ENCODE measurements at places on chromosomes 6 and 20. TPM values are rescaled to one million over a fixed set of nuclear protein-coding genes. Genes with fewer than 3 reads are reported as not detected.

DNA sequence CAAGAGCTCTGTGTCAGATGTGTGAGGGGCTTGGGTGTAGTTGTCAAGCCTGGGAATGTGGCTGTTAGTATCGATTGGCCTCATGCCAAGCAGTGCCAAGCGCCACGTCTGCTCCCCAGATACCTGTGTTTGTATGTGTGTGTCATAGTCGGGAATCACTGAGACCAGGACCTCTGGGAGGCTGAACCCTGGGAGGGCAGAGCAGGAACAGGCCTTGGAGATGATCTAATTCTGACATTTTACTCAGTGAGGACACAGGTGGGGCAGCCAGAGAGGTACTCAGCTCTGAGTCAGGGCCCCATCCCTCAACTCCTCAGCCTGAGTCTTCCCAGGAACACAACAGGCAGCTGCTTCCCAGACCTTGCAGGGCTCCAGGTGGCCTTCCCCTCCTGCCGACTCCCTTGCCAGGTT, 51.2 kb upstream of the FANCE start:
- no peak for DNase-seq
- H3K4me3 ChIP-seq = no peak overlapping the region
- H3K27ac ChIP-seq = no peak overlapping the region
- H3K36me3 ChIP-seq = peaks cover 7% of the 10 kb centered on the region

GRCh38 chr6:2231438-2231837, 14.0 kb downstream of the GMDS start:
- no peaks in the 10 kb centered on the region for H3K27me3 ChIP-seq
- no peaks in the 10 kb centered on the region for H3K36me3 ChIP-seq
- H3K27ac ChIP-seq = no peak overlapping the region
- DNase-seq = no peak
- H3K4me1 ChIP-seq = peaks cover 25% of the 10 kb centered on the region

PLCB1 gene
- total RNA-seq = 10.8 TPM

DNA sequence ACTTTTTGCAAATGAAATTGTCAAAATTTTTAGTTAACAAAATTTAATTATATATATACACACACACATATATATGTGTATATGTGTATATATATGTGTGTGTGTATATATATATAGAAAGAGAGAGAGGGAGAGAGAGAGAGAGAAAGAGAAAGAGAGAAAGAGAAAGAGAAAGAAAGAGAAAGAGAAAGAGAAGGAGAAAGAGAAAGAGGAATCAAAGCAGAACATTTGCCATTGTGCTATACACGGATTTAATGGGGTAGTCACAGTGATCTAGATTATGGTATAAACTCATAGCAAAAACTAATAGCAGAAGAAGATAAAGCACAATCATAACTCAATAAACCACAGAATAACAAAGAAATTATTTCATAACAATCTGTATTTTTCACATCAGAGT, 126.7 kb downstream of the DST start:
- H3K27ac ChIP-seq = no peak overlapping the region
- no peaks in the 10 kb centered on the region for H3K27me3 ChIP-seq
- H3K36me3 ChIP-seq = peaks cover 16% of the 10 kb centered on the region
- no peak for DNase-seq
- H3K4me1 ChIP-seq = peaks cover 36% of the 10 kb centered on the region

- DNase-seq = no peak
- H3K27me3 ChIP-seq = no peaks in the 10 kb centered on the region
- H3K36me3 ChIP-seq = no peaks in the 10 kb centered on the region
- no peak overlapping the region for H3K4me3 ChIP-seq
- peaks cover 23% of the 10 kb centered on the region for H3K4me1 ChIP-seq
Observed at GRCh38 chr6:33628401-33628964, 7.4 kb downstream of the ITPR3 start.

DEF6 gene
- total RNA-seq = 1.1 TPM

- H3K27me3 ChIP-seq = no peaks in the 10 kb centered on the region
- DNase-seq = no peak
- H3K36me3 ChIP-seq = no peaks in the 10 kb centered on the region
- H3K4me3 ChIP-seq = no peak overlapping the region
- no peak overlapping the region for H3K27ac ChIP-seq
Observed at GRCh38 chr6:47298475-47298874, 11.2 kb downstream of the TNFRSF21 start.

CCR6 gene
- not detected for total RNA-seq

DNA sequence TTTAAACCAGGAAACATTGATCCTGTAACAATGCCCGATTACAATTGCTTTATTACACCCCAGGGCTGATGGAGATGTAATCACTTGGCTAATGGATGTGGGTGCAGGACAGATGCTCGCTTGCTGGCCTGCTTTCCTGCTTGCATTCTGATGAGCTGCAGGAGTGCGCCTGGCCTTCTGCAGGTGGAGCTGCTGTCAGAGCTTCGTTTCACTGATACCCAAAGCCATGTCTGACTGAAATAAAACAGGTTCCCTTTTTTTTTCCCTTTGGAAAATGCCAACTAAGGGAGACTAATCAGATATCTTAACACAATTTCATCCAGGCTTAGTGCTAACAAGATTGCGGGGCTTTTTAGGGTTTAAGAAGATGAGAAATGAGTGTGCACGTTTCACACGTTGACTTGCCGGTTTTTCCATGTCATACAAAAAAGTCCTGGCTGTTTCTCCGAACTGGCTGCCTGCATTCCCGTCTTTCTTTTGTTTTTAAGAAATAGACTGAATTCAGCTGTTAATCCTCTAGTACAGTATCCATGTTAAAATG, 60.7 kb downstream of the VAPB start:
- peaks cover 3% of the 10 kb centered on the region for H3K4me1 ChIP-seq
- H3K27me3 ChIP-seq = no peaks in the 10 kb centered on the region
- DNase-seq = no peak
- no peak overlapping the region for H3K27ac ChIP-seq

ROMO1 gene
- 128 TPM for total RNA-seq

SLC35F1 gene
- total RNA-seq = not detected

EHMT2 gene
- 40.0 TPM for total RNA-seq

DNA sequence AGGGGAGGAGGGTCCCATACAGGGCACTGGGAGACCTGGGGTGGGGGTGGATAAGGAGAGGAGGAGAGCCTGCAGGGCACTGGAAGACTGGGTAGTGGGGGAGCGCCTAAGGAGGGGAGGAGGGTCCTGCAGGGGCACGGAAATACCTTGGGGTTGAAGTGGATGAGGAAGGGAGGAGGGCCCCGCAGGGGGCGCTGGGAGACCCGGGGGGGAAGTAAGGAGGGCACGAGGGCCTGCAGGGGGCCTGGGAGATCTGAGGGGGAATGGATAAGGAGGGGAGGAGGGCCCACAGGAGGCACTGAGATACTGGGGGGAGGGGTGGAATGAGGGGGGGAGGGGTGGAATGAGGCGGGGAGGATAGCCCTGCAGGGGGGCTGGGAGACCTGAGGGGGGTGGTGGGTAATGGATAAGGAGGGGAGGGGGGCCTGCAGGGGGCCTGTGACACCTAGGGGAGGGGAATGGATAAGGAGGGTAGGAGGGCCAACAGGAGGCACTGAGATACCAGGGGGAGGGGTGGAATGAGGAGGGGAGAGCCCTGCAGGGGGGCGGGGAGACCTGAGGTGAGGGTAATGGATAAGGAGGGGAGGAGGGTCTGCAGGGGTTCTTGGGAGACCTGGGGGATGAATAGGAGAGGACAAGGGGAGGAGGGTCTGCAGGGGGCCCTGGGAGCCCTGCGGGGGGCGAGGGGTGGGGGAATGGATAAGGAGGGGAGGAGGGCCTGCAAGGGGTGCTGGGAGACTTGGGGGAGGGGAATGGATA, 567 bp upstream of the CTCFL start:
- H3K27me3 ChIP-seq = peaks cover 6% of the 10 kb centered on the region
- no peak for DNase-seq
- no peaks in the 10 kb centered on the region for H3K36me3 ChIP-seq
- H3K27ac ChIP-seq = no peak overlapping the region
- H3K4me1 ChIP-seq = no peaks in the 10 kb centered on the region

EDEM2 gene
- total RNA-seq = 25.5 TPM

DNA sequence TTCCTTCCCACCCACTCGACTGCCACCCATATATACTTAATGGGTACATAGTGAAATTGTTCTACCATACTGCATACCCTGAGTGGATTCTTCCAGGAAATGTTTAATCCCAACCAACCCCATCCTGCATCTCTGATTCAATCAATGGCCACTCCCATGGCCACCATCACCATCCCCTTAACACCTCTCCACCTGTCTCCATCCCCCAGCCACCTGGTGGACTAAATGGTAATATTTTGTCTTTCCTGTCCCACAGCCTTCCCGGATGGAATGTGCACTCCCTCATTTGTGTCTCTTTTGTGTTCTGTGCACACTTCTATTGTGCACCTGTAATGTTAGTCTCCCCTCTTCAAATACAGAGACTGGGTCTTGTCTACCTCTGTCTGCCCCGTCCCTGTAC, 259.9 kb downstream of the ALDH8A1 start:
- no peak overlapping the region for H3K27ac ChIP-seq
- no peak for DNase-seq
- H3K36me3 ChIP-seq = no peaks in the 10 kb centered on the region
- peaks cover 31% of the 10 kb centered on the region for H3K4me1 ChIP-seq
- no peaks in the 10 kb centered on the region for H3K27me3 ChIP-seq
- no peak overlapping the region for H3K4me3 ChIP-seq

GRCh38 chr6:75775219-75775618, 26.2 kb downstream of the MYO6 start:
- H3K27ac ChIP-seq = no peak overlapping the region
- peaks cover 5% of the 10 kb centered on the region for H3K4me1 ChIP-seq
- H3K27me3 ChIP-seq = no peaks in the 10 kb centered on the region
- no peak overlapping the region for H3K4me3 ChIP-seq
- DNase-seq = no peak
- no peaks in the 10 kb centered on the region for H3K36me3 ChIP-seq

DNA sequence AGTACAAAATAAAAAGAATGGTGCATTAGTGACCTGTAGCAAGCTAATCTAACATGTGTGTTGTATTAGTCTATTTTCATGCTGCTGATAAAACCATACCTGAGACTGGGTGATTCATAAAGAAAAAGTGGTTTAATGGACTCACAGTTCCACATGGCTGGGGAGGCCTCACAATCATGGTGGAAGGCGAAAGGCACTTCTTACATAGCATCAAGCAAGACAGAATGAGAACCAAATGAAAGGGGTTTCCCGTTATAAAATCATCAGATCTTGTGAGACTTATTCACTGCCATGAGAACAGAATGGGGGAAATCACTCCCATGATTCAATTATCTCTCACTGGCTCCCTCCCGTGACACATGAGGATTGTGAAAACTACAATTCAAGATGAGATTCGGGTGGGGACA, 45.4 kb upstream of the AIG1 start:
- no peaks in the 10 kb centered on the region for H3K4me1 ChIP-seq
- no peak overlapping the region for H3K4me3 ChIP-seq
- DNase-seq = no peak
- no peak overlapping the region for H3K27ac ChIP-seq
- H3K27me3 ChIP-seq = peaks cover 3% of the 10 kb centered on the region

GRCh38 chr6:7998103-7998725, 66.0 kb downstream of the BLOC1S5 start:
- peaks cover 2% of the 10 kb centered on the region for H3K36me3 ChIP-seq
- no peaks in the 10 kb centered on the region for H3K27me3 ChIP-seq
- no peak overlapping the region for H3K4me3 ChIP-seq
- H3K27ac ChIP-seq = no peak overlapping the region
- DNase-seq = no peak
- peaks cover 19% of the 10 kb centered on the region for H3K4me1 ChIP-seq

PRSS16 gene
- total RNA-seq = 1.1 TPM

- H3K4me1 ChIP-seq = peaks cover 15% of the 10 kb centered on the region
- no peak overlapping the region for H3K4me3 ChIP-seq
- no peaks in the 10 kb centered on the region for H3K27me3 ChIP-seq
- H3K27ac ChIP-seq = peak overlapping the region; percentile 84
- no peaks in the 10 kb centered on the region for H3K36me3 ChIP-seq
- no peak for DNase-seq
Observed at GRCh38 chr6:81834141-81834681, 81.7 kb upstream of the TENT5A start.

DNA sequence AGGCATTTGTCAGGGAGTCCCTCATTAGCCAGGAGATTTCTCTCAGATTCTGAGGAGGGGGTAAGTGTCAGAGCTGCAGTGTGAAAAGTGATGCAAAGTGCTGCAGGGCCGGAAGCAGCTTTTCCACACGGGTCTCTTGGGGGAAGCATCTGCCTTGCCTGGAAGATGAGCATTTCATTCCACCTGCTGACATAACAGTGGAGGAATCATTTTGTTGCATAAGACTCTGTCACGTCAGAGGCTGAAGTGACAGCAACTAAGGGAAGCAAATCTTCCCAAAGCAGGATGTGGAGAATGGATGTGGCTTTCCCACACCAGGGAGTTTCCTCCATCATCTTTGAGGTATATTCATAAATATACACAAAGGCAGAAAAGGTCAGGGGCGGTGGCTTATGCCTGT, 22.8 kb downstream of the DCBLD1 start:
- DNase-seq = no peak
- H3K27me3 ChIP-seq = no peaks in the 10 kb centered on the region
- no peak overlapping the region for H3K4me3 ChIP-seq
- peak overlapping the region; percentile 62 for H3K27ac ChIP-seq
- peaks cover 29% of the 10 kb centered on the region for H3K36me3 ChIP-seq

PACRG gene
- 2.5 TPM for total RNA-seq

DNA sequence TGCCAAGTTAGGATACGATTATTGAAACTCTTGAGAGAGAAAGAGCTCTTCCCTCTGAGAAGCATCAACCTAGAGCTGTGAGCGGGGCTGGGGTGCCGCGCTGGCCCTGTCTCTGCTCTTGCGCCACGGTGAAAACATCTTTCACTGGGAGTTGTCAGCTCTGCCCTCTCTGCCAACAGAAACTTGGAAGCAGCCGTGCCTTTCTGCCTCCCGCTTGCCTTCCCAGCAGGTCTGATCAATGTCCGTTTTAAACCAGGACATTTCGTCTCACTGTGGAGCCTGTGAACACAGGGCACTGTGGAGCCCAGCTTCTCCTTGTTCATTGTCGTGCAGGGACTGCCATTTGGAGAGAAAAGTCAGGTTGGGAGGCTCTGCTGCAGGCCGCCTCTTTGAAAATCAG, 249.2 kb upstream of the PMEPA1 start:
- no peak overlapping the region for H3K4me3 ChIP-seq
- peak; percentile 55 for DNase-seq
- no peaks in the 10 kb centered on the region for H3K27me3 ChIP-seq
- peaks cover 1% of the 10 kb centered on the region for H3K36me3 ChIP-seq

MLN gene
- not detected for total RNA-seq

ULBP3 gene
- 6.1 TPM for total RNA-seq

DNA sequence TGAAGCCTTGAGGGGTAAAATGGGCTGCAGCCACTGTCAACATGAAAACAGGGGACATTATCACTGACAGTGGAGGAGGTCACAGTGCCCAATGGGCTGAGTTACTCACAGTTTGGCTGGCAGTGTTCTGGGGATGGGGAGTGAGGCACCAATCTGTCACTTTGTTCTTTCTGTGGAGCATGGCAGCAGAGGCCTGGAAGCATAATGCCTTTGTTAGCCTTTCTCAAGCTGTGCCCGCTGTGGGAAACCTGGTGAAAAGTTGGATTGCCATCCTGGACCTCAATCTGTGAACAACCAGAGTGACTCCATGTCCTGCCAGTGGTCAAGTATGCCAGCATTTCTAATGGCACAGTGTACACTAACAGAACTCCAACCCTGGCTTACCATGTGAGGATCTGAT, 143.6 kb downstream of the OR2B2 start:
- no peak overlapping the region for H3K27ac ChIP-seq
- no peak overlapping the region for H3K4me3 ChIP-seq
- H3K27me3 ChIP-seq = peaks cover 26% of the 10 kb centered on the region
- H3K4me1 ChIP-seq = peaks cover 6% of the 10 kb centered on the region
- H3K36me3 ChIP-seq = no peaks in the 10 kb centered on the region

GRCh38 chr6:27593200-27593818, 120.4 kb upstream of the ZNF184 start:
- H3K27ac ChIP-seq = no peak overlapping the region
- H3K4me1 ChIP-seq = no peaks in the 10 kb centered on the region

ALDH8A1 gene
- total RNA-seq = 0.40 TPM
